ENCODE measurements at places on chromosomes 5 and 9.

DNA sequence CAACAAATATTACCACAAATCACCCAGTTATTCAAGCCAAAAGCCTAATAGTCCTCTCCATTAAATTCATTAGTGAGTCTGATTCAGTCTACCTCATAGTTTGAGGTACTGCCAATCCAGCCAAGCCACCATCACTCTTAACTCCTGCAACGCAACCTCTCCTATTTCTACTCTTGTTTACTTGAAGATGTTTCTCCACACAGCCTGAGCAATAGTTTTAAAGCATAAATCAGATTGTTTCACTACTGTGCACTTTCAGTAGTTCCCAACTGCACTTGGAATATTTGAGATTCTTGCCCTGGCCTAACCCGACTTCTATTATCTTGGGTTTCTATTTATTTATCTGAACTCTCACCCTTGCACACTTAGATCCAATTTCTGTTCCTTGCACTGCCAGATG is 85.5 kb downstream of the YIPF5 start:
- no peak for DNase-seq

DNA sequence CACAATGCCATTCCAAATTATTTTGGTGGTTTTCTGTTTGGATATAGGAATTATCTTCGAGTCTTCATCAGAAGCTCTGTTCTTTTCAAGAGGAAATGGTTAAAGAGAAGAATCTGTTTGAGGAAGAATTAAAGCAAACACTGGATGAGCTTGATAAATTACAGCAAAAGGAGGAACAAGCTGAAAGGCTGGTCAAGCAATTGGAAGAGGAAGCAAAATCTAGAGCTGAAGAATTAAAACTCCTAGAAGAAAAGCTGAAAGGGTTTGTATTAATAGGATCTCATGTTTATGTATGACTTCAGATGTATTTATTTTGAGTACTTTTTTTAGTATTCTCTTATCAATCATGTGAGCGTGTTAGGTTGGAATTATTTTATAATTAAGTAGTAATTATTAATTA is 15.0 kb downstream of the HMMR start:
- no peak for DNase-seq

DNA sequence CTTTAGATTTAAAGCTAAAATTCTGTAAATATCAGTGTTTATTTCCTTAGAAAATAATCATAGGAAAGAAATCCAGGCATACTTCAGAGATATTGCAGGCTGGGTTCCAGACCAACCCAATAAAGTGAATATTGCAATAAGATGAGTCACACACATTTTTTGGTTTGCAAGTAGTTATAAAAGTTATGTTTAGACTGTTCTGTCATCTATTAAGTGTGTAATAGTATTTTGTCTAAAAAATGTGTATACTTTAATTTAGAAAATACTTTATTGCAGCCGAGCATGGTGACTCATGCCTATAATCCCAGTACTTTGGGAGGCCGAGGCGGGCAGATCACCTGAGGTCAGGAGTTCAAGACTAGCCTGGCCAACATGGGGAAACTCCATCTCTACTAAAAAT is 6.9 kb upstream of the RIC1 start:
- DNase-seq = peak; percentile 93

DNA sequence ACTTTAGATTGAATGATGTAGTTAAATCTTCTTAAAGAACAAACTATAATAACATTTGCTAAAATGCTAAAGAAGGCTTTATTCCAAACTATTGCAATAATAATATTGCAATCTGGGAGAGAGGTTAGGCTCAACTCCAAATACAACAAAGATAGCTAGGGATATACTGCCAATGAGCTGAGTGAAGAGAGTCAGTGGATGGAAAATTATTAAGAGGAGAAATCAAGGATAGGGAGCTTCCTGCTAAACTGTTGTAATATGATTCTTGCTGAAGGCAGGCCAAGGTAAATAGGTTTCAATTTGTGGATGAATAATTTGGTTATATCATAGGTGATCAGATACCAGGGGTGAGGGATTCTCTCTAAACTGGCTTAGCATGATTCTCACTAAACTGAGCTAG is 1651.5 kb downstream of the EFNA5 start:
- DNase-seq = no peak

GRCh38 chr9:87875831-87876545 is 6.7 kb upstream of the SPATA31E1 start:
- no peak for DNase-seq

DNA sequence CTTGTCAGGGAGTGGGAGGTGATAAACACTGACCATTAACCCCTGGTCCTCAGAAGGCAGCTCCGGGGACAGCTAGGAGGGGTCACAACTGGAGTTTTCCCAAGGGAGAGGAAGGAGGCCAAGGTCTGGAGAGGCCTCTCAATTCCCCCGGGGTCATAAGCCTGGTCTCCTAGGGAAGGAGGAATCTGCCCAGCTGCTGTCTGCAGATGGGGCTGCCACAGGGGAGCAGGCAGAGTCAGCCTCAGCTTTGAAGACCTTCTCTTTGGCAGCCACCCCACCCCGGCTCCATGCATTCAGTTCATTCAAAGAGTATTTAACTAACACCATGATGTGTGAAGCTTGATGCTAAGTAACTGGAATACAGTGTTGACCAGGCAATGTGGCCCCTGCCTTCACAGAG is 74.6 kb upstream of the HSPA9 start:
- no peak for DNase-seq

DNA sequence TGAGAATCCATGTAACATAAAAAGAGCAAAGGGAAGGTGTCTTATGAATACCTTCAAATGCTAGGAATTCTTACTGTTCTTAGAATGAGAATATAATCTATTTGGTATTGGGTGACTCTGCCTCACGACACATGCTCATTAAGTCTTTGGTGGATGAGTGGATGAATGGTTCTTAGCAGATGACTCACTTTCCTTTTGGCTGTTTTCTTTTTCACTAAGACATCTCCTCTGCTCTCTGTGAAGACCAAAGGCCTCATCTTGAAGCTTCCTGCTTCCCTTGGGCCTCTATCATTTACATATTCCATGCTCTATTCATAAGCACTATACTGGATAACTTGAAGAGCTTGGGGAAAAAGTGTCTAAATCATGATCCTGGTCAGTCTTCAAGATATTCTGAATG is 468.1 kb downstream of the SPATA31D1 start:
- peak; percentile 39 for DNase-seq
